ENCODE measurements at places on chromosomes 4 and X. TPM values are rescaled to one million over a fixed set of nuclear protein-coding genes. Genes with fewer than 3 reads are reported as not detected.

- no peak overlapping the region for H3K4me3 ChIP-seq
- H3K27ac ChIP-seq: no peak overlapping the region
Observed at GRCh38 chrX:24990535-24990934, 25.2 kb downstream of the ARX start.

QRFPR gene
- total RNA-seq: not detected

DNA sequence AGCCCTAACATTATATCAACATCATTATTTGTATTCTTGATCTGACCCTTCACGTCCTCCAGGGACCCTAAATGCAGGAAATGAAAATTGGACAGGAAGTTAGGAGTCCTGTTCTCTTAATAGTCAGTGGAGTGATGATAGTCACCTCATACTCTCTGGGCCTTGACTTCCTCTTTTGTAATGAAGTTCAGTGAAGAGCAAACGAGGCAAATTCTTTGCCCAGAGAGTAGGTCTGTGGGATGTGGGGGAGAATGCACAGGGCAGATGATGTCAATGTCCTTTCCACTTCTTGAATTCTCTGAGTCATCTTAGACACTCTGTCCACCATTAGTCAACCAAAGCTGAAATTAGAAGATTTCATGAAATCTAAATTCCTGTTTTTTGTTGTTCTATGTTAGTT lies 17.1 kb upstream of the GPRIN3 start:
- peak; percentile 76 for DNase-seq
- no peaks in the 10 kb centered on the region for H3K27me3 ChIP-seq

- H3K27me3 ChIP-seq: no peaks in the 10 kb centered on the region
- peaks cover 22% of the 10 kb centered on the region for H3K4me1 ChIP-seq
- H3K4me3 ChIP-seq: peak overlapping the region; percentile 27
- DNase-seq: peak; percentile 70
- H3K36me3 ChIP-seq: peaks cover 24% of the 10 kb centered on the region
Observed at GRCh38 chr4:80011636-80012236, 61.3 kb downstream of the ANTXR2 start.

DNA sequence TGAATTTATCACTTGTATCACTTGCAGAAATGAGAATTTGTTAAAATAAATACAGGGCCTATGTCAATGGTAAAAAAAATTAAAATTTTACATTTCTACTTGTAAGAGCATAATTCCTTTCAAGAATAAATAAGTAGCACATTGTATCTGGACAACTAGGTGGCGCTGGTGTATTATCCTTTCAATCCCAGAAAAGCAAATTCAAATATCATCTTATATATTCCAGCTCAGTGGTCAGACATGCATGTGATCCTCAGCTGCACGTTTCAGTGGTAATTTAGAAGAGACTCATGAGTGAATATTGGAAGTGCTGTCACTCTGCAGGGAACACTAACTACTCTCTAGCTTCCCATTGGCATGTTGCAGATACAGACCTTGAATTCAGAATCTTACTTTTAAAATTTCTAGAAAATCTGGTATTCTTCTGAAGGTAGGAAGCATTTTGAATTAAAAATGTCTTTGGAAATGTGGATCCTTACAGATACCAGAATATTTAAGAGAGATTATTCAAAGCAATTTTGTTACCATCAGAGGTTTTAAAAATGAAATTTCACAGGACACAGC lies 1414.7 kb upstream of the TENM3 start:
- H3K27me3 ChIP-seq: no peaks in the 10 kb centered on the region
- no peak overlapping the region for H3K27ac ChIP-seq
- peak; percentile 78 for DNase-seq
- H3K36me3 ChIP-seq: no peaks in the 10 kb centered on the region
- H3K4me3 ChIP-seq: no peak overlapping the region
- 0 out of 2 replicates have a peak, but pooled peaks cover 4% of the 10 kb centered on the region for H3K4me1 ChIP-seq

- H3K4me1 ChIP-seq: peaks cover 32% of the 10 kb centered on the region
- no peaks in the 10 kb centered on the region for H3K27me3 ChIP-seq
- no peak overlapping the region for H3K27ac ChIP-seq
- peak; percentile 12 for DNase-seq
- H3K36me3 ChIP-seq: no peaks in the 10 kb centered on the region
- H3K4me3 ChIP-seq: no peak overlapping the region
Observed at GRCh38 chr4:140739971-140740370, 16.2 kb downstream of the TBC1D9 start.

Data from GM23248 (cell line).